ENCODE measurements at places on chromosomes 13 and 19. TPM values are rescaled to one million over a fixed set of nuclear protein-coding genes. Genes with fewer than 3 reads are reported as not detected.

The CGB8 gene
- total RNA-seq = not detected

The VSTM2B gene
- total RNA-seq = not detected

The C13orf42 gene
- total RNA-seq = not detected

The ZNF99 gene
- 0.87 TPM for total RNA-seq

The ZNF829 gene
- 6.5 TPM for total RNA-seq

The TMIGD2 gene
- 1.2 TPM for total RNA-seq

The B3GNT8 gene
- total RNA-seq = 9.0 TPM

The CFD gene
- 1,040 TPM for total RNA-seq

The TEX101 gene
- not detected for total RNA-seq

The CAMSAP3 gene
- not detected for total RNA-seq

The CPB2 gene
- not detected for total RNA-seq

The GJB2 gene
- 0.60 TPM for total RNA-seq

The IRGC gene
- total RNA-seq = not detected

The GPR12 gene
- under 0.01 TPM for total RNA-seq

The SF3A2 gene
- 40.0 TPM for total RNA-seq

The CYP2A6 gene
- 7.3 TPM for total RNA-seq

The SLAIN1 gene
- total RNA-seq = 2.8 TPM

The RNF225 gene
- not detected for total RNA-seq

The ZSCAN1 gene
- not detected for total RNA-seq

The OR10H1 gene
- total RNA-seq = not detected

The ZNF320 gene
- total RNA-seq = 1.5 TPM

The TTC9B gene
- not detected for total RNA-seq

The STARD13 gene
- 52.7 TPM for total RNA-seq

The NBEA gene
- total RNA-seq = 11.9 TPM

The MCEMP1 gene
- total RNA-seq = 1.5 TPM
